ENCODE measurements at places on chromosomes 1 and 21.

- DNase-seq = no peak
Measured at GRCh38 chr1:115458426-115459114, 120.5 kb upstream of the NGF start.

- no peak for DNase-seq
Measured at GRCh38 chr1:199273837-199274379, 635.1 kb downstream of the PTPRC start.

DNA sequence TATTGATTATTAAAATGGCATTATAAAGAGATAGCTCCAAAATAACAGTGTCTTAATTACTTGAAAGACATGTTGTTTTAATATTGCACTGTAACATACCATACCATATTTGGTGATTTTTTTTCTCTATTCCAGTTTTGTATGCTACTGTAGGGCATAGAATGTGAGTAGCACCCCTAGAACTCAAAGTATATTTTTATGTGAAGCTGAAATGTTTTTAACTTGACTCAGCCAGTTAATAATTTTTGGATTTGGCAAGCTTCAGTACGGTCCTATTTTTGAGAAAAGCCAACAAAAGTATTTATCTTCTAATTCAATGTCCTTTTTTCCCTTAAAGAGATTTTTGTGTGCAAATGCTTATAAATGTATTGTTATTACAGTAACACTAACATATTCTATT, 593.8 kb downstream of the USP25 start:
- no peak for DNase-seq

DNA sequence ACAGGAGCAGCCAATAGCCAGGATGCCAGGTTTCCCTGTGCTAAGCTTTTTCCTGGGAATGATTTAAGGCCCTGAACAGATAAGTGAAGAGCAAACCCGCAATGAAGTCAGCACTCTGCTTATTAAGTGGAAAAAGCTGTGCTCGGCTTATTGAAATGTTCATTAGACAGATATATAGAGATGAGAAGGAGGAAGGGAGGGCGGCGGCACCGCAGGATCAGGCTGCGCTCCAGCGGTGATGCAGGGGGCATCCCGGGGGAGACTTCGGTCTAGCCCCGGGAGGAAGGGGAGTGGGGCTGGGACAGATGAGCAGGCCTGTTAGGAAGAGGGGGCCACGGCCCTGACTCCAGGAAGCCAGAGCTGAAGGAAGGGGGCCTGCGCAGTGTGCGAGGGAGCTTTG, 115.0 kb downstream of the TMEM53 start:
- no peak for DNase-seq

- DNase-seq = no peak
Measured at GRCh38 chr1:56509713-56510641, 69.4 kb downstream of the PLPP3 start.

DNA sequence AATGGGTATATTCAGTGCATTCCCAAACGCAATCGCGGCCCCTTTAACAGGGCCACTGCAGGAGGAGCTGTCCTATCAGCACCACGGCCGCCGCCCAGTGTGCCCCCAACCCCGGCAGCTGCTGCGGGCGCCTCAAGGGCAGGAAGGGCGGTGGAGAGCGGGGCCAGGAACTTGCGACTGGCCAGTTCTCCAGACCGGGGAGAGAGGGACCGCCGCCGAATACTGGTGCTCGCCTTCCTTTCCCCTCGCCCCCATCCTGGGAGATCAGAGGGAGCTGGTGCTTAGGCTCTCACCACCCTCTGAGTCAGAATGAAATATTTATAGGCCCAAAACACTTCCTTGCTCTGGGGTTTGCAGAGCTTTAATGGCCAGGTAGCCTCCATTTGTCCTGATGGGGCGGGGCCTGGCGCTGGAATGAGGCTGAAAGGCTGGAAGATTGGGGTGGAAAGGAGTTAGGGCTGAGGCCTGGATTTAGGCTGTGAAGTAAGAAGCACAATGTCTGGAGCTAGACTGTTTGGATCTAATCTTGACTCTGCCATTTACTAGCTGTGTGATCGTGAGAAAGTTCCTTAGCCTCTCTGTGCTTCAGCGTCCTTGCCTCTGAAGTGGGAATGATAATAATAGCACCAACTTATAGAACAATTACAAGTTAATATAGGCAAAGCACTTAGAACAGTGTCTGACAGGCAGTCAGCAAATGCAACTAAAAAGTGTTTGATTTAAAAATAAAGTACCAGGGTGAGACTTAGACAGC, 75.5 kb downstream of the NAV1 start:
- DNase-seq = no peak

- DNase-seq = no peak
Measured at GRCh38 chr1:206784471-206784903, 12.2 kb upstream of the IL10 start.

DNA sequence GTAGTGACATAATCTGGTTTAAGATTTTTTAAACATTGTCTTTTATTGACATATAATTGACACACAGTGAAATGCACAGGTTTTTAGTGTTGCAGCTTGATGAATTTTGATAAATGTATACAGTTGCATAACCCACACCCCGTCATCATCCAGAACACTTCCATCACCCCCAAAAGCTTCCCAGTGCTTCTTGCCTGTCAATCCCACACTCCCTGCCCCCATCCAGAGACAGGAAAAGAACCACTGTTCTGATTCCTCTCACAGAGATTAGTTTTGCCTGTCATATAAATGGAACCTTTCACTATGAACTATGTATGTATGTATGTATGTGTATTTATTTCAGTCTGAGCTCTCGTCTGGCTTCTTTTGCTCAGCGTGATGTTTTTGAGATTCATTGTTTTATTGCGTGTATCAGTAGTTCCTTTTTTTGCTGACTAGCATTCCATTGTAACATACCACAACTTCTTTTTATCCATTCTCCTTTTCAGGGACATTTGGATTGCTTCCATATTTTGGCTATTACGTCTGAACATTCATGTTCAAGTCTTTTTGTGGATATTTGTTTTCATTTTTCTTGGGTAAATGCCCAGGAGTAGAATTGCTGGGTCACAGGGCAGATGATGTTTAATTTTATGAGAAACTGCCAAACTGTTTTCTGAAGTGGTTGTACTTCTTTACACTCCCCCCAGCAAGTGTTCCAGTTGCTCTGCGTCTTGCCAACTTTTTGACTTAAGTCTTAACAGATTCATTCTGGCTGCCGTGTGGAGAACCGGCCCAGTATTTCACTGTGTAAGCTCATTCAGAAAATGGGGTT, 8.7 kb downstream of the UBIAD1 start:
- no peak for DNase-seq

DNA sequence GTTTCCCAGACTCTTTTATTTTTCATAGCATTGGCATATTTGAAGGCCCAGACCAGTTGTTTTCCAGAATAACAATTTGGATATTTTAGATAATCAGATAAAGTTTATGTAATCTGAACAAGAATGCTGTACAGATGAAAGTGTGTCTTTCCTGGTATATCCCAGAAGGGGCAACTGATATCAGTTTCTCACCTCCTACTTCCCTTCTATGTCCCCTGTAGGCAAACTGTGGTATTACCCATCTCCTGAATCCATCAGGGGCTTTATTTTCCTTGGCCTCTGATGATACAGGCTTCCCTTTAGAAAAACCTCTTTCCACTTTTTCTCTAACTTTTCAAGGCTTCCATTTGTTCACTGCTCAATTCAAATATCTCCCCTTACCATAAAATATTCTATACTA, 87.5 kb upstream of the RGS1 start:
- no peak for DNase-seq

GRCh38 chr1:154423304-154423987, 18.3 kb downstream of the IL6R start:
- no peak for DNase-seq

- no peak for DNase-seq
Measured at GRCh38 chr1:6080469-6080868, 34.8 kb downstream of the KCNAB2 start.

- no peak for DNase-seq
Measured at GRCh38 chr1:69459244-69459643, 108.5 kb upstream of the LRRC7 start.

GRCh38 chr1:90561911-90562310, 155.2 kb downstream of the BARHL2 start:
- no peak for DNase-seq

DNA sequence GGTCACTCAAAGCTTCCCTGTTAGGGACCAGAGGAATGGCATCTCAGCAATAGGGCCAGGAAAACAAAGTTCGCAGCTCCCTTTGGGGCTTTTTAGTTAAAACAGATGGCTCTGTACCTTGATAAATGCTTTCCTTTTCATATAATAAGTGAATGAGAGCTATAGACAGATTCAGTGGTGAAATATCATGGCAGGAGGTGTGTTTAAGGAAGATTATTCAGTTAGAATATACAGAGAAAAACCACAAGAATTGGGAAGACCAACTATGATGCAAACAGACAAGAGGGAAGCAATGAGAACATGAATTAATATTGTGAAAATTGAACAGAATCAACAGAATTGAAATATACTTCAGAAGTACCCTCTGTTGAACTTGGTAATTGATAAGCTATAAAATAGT, 379.4 kb downstream of the PLPP3 start:
- no peak for DNase-seq

- no peak for DNase-seq
Measured at GRCh38 chr21:36749935-36750575, 51.1 kb downstream of the SIM2 start.

DNA sequence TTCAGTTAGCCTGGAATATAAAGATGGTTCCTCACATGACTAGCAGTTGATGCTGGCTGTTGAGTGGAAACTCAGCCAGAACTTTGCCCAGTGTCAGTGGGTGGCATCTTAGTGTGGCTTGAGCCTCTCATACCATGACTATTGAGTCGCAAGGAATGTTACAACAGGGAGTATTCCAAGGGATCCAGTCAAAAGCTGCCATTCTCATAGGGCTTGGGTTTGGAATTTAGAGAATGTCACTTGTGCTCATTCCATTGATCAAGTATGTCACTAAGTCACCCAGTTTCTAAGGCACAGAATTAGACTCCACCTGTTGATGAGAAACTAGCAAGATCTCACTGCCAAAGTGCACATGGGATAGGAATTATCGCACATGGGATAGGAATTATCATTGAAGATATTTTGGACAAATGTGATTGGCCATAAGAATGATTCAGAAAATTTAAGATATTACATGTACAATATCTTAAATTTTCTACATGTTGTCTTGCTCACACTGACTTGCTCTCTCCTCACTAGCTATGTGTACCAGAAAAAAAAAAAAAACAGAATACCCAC, 1290.7 kb upstream of the ADGRL2 start:
- no peak for DNase-seq

DNA sequence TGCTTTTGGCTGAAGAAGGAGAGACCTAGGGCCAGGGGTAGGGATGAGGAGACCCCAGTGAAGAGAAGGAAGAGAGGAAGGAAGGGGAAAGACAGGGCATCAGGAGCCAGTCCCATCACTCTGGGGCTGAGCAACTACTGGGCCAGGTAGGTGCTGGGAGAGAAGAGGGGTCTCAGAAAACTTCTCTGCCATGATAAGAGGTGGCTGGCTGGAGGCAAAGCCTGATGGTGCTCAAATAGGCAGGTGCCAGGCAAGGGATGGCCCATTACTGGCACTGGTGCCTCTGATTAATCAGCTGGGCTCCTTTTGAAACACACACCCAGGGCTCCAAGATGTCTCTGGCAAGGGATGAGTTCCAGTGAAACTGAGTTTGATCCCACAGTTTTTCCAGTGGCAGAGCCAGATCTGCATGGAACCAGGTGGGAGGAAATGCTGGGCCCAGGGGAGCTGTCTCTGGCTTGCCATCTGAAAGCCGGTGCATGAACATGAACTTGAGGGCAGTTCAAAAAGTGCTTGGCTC, 2.8 kb downstream of the CSF1 start:
- DNase-seq = no peak

DNA sequence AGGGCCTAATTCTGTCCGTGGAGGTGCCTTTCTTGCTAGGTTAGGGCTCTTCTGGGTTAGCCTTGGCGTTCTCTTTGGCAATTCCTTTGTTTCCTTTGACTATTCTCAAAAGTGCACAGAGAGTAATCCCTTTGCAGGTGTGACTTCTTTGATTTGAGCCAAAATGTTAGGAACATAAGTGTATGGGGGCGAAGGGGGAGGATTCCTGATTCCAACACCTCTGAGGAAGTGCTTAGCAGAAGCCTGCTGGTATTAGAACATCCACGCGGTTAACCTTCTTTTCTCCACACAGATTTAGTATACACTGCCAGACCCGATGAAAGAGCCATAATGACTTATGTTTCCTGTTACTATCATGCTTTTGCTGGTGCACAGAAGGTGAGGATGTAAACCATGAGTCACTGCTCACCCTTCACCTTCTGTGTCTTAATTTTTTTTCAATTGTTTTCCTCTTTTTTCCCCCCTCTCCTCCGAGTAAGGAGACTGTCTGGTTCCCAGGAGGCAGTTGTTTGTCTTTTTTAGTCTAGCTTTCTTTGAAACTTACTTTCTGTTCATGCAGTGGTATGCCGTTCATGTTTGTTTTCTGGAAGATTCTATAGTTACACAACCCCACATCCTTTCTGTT, 48.0 kb downstream of the ACTN2 start:
- DNase-seq = no peak

DNA sequence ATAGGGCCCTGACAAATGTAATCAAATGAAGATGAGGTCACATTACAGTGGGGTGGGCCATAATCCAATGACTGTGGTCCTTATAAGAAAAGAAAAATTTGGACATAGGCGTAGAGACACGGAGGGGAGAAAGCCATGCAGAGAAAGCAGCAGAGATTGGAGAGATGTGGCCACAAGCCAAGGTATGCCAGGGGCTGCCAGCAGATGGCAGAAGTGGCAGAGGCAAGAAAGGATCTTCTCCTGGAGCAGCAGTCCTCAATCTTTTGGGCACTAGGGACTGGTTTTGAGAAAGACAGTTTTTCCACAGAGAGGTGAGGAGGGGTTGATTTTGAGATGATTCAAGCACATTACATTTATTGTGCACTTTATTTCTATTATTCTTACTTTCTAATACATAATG, 355.1 kb downstream of the NPHP4 start:
- DNase-seq = no peak

DNA sequence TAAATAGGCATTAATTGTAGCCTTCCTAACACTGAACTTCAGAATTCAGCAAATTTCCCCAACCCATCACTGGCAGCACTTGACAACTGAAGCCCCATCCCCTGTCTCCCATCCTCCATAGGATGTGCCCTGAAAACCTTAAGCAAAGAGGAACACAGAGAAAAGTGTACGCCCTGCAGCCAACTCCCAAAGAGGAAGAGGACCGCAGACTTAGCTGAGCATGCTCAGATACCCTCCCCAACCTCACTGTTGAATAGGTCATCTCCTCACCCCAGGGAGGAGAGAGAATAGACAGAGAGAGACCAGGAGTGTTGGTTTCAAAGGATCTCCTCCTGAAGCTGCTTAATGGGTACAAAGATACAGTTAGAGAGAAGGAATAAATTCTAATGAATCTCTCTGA, 50.5 kb downstream of the CD2 start:
- no peak for DNase-seq

GRCh38 chr1:203304391-203304918, 864 bp upstream of the BTG2 start:
- no peak for DNase-seq

GRCh38 chr1:23122023-23122748, 46.5 kb downstream of the LUZP1 start:
- no peak for DNase-seq

GRCh38 chr1:208924928-208925327, 658.6 kb upstream of the CAMK1G start:
- no peak for DNase-seq
